ENCODE measurements at places on chromosomes 5 and 9. TPM values are rescaled to one million over a fixed set of nuclear protein-coding genes. Genes with fewer than 3 reads are reported as not detected.

DNA sequence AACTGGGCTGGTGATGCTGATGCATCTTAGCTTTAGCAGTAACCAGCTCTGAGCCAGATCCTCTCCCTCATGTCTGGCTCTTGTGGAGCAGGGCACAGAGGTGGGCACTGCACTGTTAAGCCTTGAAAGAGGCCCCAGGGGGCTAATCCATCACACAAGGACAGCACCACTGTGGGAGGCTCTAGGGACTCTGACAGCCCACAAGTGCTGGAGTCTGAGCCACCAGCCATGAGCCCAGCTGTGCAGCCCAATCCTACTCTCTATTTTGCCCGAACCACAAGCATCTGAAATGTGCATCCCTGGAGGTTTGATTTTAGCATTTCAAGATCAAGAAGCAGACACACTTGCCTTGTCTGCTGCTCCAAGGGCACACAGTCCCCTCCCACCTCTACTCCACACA, 407.1 kb upstream of the TRPC7 start:
- DNase-seq = no peak

DNA sequence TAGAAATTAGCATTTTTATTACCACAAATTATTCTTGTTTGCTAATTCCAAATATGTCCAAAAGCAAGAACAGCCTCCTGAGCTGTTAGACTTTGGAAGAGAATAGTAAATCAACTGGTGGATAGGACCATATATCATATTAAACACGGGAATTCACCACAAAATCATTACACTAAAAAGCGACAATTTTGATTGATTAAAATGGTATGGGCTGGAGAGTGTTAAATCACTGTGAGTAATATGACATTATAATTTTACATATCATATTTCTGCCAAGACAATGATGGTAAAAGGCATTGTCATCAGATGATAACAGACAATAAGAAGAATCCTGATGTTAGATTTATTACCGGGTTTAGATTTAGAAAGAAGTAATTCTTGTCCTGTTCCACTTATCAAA, 107.2 kb upstream of the ARRDC3 start:
- no peak for DNase-seq

- DNase-seq = no peak
Measured at GRCh38 chr5:53008751-53009150, 19.6 kb downstream of the ITGA2 start.

DNA sequence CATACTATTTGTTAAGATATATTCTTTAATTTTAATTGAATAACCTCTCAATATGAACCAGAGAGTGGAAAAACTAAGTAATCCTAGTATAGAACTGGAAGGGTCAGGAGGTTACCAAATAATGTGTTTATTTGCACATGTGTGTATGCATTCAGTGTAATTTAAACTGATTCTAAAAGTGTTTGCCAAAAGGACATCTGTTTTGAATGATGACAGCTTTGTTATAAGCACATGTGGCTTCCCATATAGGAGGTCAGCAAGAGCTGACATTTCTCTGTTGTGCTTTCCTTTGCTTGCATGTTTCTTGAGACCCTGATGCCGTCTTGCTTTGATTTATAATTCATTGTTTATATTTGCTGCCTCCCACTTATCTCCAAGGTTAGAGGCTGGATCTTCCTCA, 383.4 kb downstream of the BRINP1 start:
- no peak for DNase-seq

DNA sequence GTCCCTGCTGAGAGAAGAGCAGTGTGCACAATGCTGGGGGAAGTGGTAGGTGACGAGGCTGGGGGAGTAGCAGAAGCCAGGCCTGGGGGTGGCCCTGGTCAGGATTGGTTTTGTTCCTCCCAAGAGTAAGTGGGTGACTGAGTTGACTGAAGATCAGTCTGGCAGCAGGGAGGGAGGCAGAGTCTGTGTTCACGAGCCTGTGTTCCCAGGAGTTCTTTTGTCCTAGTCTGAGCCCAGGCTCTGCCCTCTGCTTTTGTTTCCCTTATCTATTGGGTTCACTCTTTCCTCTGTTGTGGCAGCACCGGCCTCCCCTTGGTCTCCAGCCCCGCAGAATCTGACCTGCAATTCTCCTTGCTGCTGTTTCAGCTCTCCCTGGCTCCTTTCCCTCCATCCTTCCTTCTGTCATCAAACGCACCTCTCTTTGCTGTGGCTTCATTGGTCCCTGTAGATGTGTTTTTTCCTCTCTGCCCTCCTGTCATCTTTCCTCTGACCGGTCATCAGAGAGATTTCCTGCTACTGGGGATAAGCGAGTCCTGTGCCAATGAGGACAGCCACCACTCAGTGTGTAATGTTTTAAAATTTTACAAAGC, 607.4 kb downstream of the KIF4B start:
- no peak for DNase-seq

DNA sequence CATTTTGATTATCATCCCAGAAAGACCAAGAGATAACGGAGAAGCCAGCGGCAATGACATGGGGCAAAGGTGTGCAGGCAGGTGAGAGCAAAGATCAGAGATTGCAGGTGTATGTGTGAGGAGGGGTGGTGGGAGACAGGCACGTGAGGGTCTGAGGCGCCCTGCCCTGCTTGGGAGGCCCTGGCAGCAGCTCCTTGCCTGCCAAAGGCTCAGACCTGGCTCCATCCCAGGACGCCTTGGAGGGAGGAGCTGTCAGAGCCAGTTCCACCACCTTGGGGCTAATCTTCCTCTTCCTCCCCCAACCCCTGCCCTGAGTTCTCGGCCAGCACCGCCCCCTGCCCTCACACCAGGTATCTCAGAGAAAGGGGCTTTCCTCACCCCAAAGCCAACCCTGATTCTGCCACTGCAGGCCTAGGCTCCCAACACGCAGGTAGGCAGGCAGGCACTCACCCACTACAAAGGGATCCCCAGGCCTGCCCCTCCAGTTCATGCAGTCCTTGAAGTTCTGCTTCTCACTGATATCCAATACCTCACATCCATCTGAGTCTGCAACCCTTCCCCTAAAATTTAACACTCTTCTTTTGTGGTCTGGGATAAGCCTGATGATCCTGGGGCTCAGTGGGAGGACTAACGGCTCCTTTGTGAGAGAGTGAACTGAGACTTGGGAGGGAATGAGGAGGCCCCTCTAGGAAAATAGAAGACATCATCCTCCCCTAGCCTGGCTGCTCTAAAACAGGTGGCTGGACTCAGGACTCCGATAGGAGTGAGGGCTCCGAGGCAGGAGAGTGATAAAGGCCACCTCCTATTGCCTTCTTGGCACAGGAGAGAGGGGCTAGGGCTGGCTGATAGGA, 1.8 kb downstream of the AQP3 start:
- peak; percentile 61 for DNase-seq

SLC6A18 gene
- not detected for polyA plus RNA-seq

S1PR3 gene
- polyA plus RNA-seq = 24.9 TPM
